ENCODE measurements at places on chromosomes 16 and 17.

GRCh38 chr16:8885674-8886592 is 3.8 kb downstream of the LITAFD start:
- DNase-seq, result no peak

DNA sequence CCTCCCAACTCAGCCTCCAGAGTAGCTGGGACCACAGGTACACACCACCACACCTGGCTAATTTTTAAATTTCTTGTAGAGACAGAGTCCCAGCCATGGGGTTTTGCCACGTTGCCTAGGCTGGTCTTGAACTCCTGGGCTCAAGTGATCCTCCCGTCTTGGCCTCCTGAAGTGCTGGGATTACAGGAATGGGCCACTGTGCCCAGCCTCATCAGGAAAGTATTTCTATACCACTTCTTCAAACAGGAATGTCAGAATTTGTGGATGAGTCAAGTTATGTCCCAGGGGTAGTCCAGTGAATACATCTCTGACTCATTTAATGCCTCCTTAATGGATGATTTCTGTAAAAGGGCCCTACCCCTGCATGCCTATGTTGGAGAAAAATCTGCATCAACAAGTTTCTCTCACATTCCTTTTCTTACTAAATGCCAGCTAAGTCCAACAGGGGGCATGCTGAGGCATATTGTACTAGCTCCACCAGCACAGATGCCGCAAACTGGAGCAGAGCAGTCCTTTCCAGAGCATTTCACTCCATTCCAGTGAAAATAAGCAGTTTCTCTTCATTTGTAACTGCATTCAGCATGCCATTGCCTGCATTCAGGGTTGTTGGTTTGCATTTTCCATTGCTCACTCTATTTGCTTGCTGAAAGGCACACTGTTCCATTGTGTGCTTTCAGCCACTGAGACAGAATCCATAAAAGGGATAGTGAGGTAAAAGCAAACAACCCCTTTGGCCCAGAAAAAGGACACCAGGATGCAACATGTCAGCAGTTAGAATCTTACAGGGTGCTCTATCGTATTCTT is 5.3 kb upstream of the CAVIN1 start:
- peak; percentile 42 for DNase-seq

DNA sequence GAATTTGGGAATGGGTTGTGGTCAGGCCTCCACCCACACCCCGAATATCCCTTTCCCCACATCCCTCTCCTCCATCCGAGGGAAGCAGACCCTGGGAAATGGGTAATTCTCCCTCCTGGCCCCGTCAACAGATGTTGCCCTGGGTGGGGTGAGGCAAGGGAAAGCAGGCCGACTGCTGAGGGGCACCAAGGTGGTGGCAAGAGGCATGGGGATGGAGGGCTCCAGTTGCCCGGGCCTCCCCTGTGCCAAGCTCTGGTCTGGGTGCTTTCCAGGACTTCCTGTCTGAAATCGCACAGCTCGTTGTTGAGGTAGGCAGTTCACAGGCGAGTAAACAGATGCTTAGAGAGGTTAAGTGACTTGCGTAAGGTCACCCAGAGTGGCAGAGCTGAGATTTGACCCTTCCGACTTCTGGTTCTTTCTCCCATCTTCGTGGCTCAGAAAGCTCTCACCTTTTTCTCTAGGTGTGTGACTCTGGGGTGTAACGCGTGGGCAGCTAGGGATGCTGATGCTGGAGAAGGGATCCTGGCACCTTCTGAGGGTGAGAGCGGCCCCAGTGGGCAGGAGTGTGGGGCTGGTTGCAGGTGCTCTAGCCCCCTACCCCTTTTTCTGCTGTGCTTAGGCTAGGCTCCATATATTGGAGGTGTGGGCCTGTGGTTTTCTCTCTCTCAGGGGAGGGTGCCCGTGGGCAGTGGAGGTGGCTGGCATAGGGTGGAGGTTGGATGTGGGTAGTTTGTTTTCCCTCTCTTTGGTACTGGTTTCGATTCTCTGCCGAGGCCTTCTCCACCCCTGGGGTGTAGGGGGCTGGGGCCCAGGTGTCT is 17.2 kb downstream of the RARA start:
- DNase-seq, result peak; percentile 84

DNA sequence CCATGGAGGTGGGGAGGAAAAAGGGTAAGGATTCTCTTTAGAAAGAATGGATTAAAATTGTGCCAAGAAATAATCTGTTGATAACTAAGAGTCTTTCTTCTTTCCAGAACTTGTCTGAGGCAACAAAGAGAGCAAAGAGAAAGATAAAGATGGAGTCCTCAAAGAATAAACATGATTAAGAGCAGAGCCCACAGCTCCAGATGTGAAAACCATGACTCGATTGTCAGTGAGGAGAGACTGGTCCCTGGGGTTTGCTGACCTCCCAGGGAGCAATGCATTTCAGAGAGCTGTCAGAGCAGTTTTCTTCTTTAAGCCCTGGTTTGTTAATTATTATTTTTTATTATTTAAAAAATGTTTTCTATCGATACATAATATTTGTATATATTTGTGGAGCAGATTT is 74.6 kb downstream of the TMEM100 start:
- DNase-seq, result no peak

GRCh38 chr17:27265333-27265732 is 28.6 kb upstream of the WSB1 start:
- DNase-seq, result no peak

- no peak for DNase-seq
These were observed 390 bp downstream of the FOXL1 start for GRCh38 chr16:86578611-86579267.

GRCh38 chr16:764848-765487 is 4.4 kb downstream of the MSLN start:
- DNase-seq, result no peak

- no peak for DNase-seq
These were observed 1.2 kb downstream of the PSMD11 start for GRCh38 chr17:32445497-32445896.

DNA sequence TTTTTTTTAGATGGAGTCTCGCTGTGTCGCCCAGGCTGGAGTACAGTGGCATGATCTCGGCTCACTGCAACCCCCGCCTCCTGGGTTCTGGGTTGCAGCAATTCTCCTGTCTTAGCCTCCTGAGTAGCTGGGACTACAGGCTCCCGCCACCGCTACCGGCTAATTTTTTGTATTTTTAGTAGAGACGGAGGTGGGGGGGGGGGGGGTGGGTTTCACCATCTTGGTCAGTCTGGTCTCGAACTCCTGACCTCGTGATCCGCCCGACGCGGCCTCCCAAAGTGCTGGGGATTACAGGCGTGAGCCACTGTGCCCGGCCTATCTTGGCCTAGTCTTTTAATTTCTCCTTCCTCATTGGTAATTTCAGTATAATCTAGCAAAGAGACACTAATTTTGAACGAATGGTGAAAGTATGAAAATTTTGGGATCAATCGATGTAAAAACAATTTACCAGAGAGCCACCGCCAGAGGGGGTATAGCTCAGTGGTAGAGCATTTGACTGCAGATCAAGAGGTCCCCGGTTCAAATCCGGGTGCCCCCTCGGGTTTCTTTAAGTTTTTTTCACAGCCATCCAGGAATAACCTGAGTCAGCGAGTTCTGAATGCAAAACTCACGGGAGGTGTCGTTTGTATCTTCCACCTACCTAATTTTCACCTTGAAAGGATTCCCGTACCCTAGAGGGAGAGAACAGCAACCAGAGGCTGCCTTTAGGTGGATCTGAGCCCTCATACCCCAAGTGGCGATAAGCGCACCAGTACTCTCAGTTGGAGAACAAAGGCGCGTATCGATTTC is 2.5 kb upstream of the LASP1 start:
- peak; percentile 75 for DNase-seq

GRCh38 chr16:19295393-19295792 is 9.9 kb downstream of the CLEC19A start:
- DNase-seq, result no peak

- DNase-seq, result no peak
These were observed 291.3 kb downstream of the WWOX start for GRCh38 chr16:78390508-78391324.

GRCh38 chr16:80437707-80438106 is 103.1 kb upstream of the DYNLRB2 start:
- DNase-seq, result no peak

DNA sequence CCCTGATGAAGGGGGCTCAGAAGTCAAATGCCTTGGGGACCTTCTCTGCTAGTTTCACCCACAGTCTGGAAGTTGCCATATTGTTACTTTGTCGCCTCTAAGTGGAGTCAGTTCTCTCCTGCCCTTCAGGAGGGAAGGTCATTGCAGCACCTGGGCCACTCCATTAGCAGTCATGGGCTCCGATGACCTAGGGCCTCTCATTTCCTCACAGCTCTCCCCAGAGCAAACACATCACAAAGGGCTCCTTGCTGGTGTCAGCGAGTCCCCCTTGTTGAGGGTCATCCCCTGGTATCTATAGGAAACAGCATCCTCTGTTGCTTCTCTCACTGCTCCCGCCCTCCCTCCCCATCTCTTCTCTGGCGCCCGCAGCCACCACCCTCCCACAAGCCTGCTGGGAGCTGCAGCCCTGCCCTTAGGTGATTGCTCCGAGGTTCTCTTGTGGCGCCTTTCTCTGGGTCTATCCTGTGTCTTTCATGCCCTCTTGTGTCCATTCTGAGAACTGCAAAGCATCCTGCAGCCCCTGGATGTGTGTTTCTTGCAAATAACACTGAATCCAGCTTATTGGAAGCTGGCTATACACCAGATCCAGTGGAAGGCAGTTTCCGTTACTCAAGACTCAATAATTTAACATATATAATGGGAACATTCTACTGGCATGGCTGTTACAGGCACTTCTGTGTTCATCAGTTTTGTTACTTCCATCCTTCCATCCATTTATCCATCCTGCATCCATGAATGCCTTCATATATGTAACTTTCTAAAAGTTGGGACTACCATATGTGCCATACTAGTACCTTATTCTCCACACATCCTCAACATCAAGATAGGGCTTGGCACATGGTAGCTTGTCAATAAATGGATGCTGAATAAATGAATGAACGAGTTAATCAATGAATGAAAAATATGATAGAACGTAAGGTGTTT is 21.2 kb downstream of the PDILT start:
- DNase-seq, result peak; percentile 41
